ENCODE measurements at places on chromosomes 16 and 17.

GRCh38 chr16:66701026-66701425 is 4.5 kb upstream of the CMTM4 start:
- no peak for DNase-seq

DNA sequence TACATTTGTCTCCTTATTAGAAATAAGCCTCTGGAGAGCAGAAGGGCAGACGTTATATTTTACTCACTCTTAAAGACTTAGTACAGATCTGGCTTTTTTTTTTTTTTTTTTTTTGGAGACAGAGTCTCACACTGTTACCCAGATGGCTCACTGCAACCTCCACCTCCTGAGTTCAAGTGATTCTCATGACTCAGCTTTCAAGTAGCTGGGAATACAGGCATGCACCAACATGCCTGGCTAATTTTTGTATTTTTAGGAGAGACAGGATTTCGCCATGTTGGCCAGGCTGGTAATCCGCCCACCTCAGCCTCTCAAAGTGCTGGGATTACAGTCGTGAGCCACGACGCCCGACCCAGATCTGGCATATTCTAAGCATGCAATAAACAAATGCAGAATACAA is 36.4 kb upstream of the TMEM97 start:
- DNase-seq: no peak

DNA sequence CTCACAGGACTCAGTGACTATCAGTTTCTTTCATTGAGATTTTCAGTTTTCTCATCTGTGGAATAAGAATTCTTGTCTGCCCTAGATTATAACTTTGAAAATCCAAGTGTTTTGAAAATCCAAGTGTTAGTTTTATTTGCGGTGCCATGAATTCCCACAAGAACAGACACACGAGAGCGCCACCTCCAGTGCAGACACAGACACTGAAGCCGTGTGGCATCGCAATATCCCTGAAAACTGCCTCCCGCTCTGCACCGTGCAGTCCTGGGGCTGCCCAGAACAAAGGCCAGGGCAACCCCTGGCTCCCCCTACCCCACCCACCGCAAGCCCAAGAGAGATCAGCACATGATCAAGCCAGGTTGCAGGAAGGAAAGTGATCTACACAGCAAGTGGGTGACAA is 229.5 kb upstream of the ASIC2 start:
- no peak for DNase-seq

- no peak for DNase-seq
These were observed 16.7 kb upstream of the TANGO6 start for GRCh38 chr16:68826652-68827051.

DNA sequence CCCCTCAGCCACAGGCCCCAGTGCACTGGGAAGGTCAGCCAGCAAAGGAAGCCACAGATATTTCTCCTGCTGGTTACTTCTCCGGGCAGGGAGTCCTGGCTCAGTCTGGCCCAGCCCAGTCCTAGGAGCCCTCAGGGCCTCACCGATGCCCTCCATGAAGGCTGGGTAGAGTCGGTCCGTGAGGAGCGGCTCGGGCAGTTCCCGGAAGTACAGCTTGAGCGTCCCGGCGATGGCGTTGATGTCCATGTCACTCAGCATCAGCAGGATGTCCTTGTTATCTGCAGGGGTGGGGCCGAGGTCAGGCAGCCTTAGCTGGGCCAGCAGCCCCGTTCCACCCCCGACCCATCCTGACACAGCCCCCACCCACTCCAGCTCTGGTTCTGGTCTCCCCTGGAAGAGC is 13.7 kb downstream of the TIMM22 start:
- DNase-seq: no peak

DNA sequence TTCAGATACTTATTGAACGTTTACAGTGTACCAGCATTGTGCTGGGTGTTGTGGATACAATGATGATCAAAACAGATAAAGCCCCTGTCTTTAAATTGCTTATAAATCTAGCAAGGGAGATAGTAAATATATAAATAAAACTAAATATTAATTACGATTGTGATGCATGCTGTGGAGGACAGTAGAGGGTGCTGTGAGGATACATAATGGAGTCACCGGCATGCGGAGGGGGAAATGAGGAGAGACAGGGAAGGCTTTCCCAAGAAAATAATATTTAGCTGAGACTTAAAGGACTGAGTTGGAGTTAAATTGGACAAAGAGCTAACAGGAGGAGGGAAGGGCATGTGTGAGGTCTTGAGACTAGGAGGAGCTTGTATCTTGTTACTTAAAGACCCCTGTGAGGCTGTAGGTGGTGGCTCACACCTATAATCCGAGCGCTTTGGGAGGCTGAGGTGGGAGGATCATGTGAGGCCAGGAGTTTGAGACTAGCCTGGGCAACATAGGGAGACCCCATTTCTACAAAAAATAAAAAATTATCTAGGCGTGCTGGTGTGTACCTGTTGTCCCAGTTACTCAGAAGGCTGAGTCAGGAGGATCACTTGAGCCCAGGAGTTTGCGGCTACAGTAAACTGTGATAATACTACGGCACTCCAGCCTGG is 2.4 kb downstream of the DHRS7B start:
- DNase-seq: no peak
